ENCODE measurements at places on chromosomes 13 and 19.

DNA sequence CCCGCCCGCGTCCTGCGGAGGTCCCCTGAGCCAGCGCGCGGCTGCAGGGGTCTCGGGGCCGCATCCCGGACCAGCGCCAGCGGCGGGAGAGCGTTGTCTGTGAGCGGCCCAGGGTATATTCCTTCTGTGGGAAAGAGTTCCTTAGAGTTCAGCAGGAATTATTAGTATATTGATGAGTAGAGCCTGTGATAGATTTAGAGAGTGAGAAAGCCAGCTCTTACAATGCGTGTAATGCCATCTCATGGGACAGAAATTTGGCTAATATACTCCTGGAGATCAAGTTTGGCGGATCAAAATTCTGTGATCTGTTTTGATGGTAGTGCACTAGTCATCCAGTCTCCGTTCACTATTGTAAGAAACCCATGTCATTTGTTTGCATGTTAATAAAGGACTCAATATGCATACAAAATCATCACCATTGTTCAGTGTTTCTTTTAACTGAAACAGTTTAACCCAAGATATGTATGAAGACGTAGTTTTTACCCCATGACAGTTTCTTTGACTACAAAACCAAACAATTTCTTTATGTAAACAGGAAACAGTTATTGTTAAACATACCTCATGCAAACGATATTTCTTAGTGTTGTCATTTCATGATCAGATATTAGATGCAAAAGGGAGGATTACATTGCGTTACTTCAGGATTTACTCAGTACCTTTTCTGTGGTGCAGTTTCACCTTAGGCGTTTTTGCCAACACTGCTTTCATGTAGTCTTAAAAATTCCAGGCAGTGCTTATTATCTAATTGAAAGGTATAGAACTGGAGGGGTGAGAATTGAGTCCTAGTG, 9.9 kb downstream of the TNFRSF19 start:
- no peak for DNase-seq

DNA sequence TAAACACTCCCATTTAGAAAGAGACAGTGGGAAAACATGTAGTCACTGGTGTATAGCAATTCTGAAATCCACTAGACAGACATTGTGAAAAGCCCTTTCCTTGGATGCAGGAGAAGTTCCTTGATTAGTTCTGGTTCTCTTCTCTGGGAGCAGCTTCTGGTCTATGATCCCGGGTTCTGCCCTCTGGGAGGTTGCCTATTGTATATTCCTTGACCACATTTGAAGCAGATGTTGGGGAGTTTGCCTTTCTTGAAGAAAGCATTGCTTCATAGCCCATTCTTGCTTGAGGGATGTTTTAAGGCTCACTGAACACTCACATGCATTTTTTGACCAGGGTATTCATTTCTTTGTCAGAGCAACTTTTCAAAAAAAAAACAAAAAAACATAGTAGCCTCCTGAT, 211.9 kb downstream of the NDFIP2 start:
- DNase-seq, result no peak

DNA sequence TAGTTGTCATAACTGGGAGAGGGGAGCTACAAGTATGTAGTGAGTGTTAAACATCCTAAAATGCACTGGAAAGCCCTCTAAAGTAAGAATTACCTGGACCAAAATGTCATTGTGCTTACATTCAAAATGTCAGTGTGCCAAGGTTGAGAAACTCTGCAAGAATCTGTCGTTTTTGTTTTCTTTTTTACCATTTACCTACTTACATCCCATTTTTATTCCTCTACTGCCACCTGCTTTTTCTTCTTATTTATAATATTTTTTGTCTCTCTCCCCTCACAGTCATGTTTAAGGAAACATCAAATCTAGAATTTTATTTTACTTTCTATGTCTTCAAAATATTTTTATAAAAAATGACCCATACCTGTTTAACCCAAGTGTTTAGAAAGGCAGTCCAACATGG, 226.4 kb downstream of the PCDH17 start:
- DNase-seq, result no peak

- DNase-seq, result no peak
Measured at GRCh38 chr13:79532576-79532975, 51.6 kb downstream of the NDFIP2 start.

GRCh38 chr19:19661675-19662251, 1.7 kb downstream of the ATP13A1 start:
- DNase-seq, result peak; percentile 28

GRCh38 chr19:45577111-45577905, 7.3 kb downstream of the OPA3 start:
- no peak for DNase-seq

DNA sequence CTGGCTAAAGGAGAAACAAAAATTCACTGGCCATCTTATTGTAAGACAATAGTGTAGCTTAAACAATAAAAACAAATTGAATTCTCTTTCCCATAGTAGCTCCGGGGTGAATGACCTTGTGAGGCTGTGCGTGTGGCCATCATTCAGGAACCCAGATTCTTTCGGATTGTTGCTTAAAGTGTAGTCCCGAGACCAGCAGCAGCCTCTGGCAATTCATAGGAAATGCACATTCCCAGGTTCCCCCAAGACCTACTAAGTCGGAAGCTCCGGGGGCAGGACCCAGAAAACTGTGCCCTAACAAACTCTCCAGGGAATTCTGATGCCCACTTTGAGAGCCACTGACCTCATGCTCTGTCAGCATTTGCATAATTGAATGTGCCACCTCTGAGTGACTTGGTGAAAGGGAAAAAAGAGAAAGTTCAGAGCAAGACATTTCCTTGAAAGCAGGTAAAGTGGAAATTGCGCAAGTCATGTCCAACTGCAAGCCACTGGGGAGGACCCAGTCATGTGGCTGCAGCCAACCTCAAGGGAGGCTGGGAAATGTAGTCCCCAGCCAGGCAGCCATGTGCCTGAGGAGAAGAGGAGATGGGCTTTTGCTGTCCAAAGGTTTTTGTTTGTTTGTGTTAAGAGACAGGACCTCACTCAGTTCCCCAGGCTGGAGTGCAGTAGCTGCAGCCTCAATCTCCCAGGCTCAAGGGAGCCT, 50.7 kb upstream of the PNMA8B start:
- DNase-seq, result peak; percentile 39

GRCh38 chr13:42377640-42378382, 105.9 kb downstream of the AKAP11 start:
- DNase-seq, result peak; percentile 68

- peak; percentile 6 for DNase-seq
Measured at GRCh38 chr19:32287811-32288227, 57.6 kb upstream of the ZNF507 start.

- no peak for DNase-seq
Measured at GRCh38 chr19:33408116-33408515, 34.6 kb downstream of the CEBPG start.

DNA sequence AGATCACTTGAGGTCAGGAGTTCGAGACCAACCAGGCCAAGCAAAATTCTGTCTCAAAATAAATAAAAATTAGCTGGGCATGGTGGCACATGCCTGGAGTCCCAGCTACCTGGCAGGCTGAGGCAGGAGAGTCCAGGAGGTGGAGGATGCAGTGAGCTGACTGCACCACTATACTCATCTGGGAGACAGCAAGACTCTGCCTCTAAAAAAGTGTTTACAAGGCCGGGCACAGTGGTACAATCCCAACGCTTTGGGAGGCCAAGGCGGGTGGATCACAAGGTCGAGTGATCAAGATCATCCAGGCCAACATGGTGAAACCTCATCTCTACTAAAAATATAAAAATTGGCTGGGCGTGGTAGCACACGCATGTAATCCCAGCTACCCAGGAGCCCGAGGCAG, 4.2 kb upstream of the DAPK3 start:
- DNase-seq, result no peak

DNA sequence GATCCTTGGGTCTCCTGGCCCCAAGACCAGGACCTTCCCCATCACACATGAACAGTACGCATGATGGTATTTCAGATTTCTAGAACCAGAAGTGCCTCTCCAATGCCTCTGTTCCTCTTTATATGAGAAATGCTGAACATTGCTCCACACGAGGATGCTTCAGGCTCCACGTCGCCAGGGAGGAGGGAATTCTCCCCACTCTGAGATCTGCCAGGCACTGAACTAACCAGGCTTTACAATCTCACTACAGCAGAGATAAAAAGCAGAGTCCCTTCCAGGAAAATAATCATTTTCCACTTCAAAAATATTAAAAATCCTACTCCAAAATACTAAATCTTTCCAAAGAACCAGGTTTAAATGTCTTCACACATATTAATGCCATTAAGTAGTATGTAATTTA, 10.4 kb downstream of the DOCK9 start:
- DNase-seq, result no peak

DNA sequence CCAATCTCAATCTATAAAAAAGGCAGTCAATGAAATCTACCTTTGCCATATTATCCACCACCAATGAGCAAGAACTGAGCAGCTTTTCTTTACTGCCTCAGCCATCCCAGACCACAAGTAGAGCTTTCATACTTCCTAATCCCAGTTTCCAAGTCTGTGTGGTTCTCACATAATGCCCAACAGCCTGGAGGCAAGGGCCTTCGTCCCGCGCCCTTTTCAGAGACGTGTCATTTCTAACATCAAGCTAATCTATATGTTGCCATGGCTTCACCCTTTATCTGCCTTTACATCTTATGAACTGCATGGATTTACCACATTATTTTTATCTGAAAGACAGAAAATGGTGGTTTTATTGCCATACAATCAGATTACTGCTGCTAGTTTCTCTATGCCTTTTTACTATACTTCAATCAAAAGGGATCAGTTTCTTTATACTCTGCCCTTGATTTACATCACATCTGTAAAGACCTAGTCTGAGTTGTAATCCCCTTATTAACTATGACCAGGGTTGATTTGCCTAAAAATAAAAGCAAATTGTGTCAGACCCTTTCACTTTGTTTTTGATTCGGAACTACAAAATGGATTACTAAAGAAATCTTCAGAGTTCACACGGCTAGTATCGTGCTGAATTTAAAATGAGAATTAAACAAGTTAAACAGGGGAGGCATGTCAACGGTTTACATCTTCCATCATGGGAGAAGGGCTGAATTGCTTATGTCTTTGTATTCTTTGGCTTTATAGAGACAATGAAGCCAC, 5.9 kb downstream of the EFNB2 start:
- DNase-seq, result no peak

DNA sequence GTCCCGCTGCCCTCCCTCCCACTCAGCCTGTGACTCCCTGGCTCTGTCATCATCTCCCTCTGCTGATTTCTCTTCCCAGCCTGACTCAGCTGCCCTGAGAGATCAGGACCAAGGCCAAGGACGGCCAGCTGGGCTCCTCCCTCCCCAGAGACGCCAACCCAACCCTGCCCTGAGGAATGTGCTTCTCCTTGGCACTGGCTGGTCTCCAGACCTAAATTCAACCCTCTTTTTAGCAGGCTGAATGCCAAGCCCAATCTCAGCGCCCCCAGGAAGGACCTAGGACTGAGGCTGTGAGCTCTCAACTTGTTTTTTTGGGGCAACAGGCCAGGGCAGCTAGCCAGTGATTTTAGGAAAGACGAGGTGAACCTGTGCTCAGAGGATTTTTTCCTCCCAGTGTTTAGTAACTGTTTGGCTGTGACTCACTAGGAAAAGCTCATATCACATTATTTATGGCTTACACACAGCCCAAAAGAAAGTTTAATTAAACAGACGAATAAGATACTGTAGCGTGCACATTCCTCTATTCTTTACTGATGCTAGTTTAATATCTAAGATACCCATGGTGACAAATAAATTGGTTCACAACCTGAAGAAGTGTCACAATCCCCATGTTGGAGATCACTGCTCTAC, 7.4 kb upstream of the IGFL1 start:
- no peak for DNase-seq

GRCh38 chr19:19236173-19236572, 24.4 kb downstream of the NCAN start:
- DNase-seq, result no peak

GRCh38 chr19:43634506-43634871, 5.2 kb downstream of the CADM4 start:
- no peak for DNase-seq

GRCh38 chr13:21639561-21639960, 31.3 kb upstream of the FGF9 start:
- DNase-seq, result no peak

- no peak for DNase-seq
Measured at GRCh38 chr13:112012016-112012704, 54.8 kb upstream of the SOX1 start.

GRCh38 chr13:99385940-99386339, 78.7 kb upstream of the GPR183 start:
- DNase-seq, result no peak

DNA sequence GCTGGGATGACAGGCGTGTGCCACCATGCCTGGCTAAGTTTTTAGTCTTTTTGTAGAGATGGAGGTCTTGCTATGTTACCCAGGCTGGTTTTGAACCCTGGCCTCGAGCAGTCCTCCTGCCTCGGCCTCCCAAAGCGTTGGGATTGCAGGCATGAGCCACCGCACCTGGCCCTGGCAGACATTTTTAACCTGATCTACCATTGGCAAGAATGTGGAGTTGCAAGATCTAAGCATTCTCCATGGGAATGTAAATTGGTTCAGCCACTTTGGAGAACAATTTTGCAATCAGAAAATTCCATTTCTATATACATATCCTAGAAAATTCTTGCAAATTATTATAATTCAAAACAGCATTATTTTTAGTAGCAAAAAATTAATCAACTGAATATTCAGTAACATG, 24.3 kb upstream of the DCUN1D2 start:
- no peak for DNase-seq

Data from Jurkat, Clone E6-1 (cell line).